GM23338 (cell line): ENCODE measurements at places on chromosomes 7 and 10. TPM values are rescaled to one million over a fixed set of nuclear protein-coding genes. Genes with fewer than 3 reads are reported as not detected.

The FGF8 gene
- 6.2 and 6.3 TPM in 2 replicates for total RNA-seq

The GNAI1 gene
- total RNA-seq: 26.8 and 31.3 TPM in 2 replicates

The THSD7A gene
- total RNA-seq: 1.3 and 1.7 TPM in 2 replicates

The CYP26C1 gene
- 0.24 TPM in 1 of 2 replicates, not detected in the other for total RNA-seq

The SFRP5 gene
- 3.5 and 5.1 TPM in 2 replicates for total RNA-seq

The ABCC2 gene
- 0.45 and 1.0 TPM in 2 replicates for total RNA-seq

The ADRB1 gene
- 0.24 and 0.39 TPM in 2 replicates for total RNA-seq

The ZNF503 gene
- 0.04 TPM in 1 of 2 replicates, not detected in the other for total RNA-seq

The C10orf62 gene
- not detected in 2 replicates for total RNA-seq

The HHEX gene
- 0.39 and 0.59 TPM in 2 replicates for total RNA-seq

The DPP6 gene
- total RNA-seq: not detected in 2 replicates

The NPY4R gene
- not detected in 2 replicates for total RNA-seq

The ANXA8L1 gene
- not detected in 2 replicates for total RNA-seq

The WEE2 gene
- 0.16 TPM in 1 of 2 replicates, not detected in the other for total RNA-seq

The FAM204A gene
- 28.8 and 31.6 TPM in 2 replicates for total RNA-seq

The GPR26 gene
- total RNA-seq: 0.04 and 0.07 TPM in 2 replicates

The IL15RA gene
- total RNA-seq: 1.1 and 1.6 TPM in 2 replicates

The BAIAP2L1 gene
- 37.2 and 38.3 TPM in 2 replicates for total RNA-seq

The HABP2 gene
- not detected in 2 replicates for total RNA-seq

The CWF19L1 gene
- 32.3 and 34.4 TPM in 2 replicates for total RNA-seq

The TCERG1L gene
- 1.8 and 5.5 TPM in 2 replicates for total RNA-seq

The SPRN gene
- 0.31 TPM in 1 of 2 replicates, not detected in the other for total RNA-seq

The HOXA13 gene
- total RNA-seq: not detected in 2 replicates

The AKR1D1 gene
- 0.14 TPM in 1 of 2 replicates, not detected in the other for total RNA-seq

The GATA3 gene
- not detected in 2 replicates for total RNA-seq

The CCDC3 gene
- 4.5 and 5.2 TPM in 2 replicates for total RNA-seq

The KIF20B gene
- total RNA-seq: 42.3 and 42.7 TPM in 2 replicates

The CALU gene
- total RNA-seq: 179 and 180 TPM in 2 replicates

The RNF32 gene
- total RNA-seq: 0.56 TPM in 1 of 2 replicates, not detected in the other

The SPDYE3 gene
- not detected in 2 replicates for total RNA-seq

The GJD4 gene
- 0.35 TPM in 1 of 2 replicates, not detected in the other for total RNA-seq

The OR2A42 gene
- 0.27 and 0.28 TPM in 2 replicates for total RNA-seq

The PRKAR2B gene
- total RNA-seq: 48.8 and 53.6 TPM in 2 replicates

The ANKRD26 gene
- 7.1 and 7.9 TPM in 2 replicates for total RNA-seq

The UROS gene
- 43.4 and 47.1 TPM in 2 replicates for total RNA-seq

The UFSP1 gene
- total RNA-seq: 11.5 and 11.8 TPM in 2 replicates
